ENCODE measurements at places on chromosomes 6 and 20.

GRCh38 chr20:59334651-59335300 lies 34.4 kb downstream of the EDN3 start:
- DNase-seq = no peak

GRCh38 chr20:40540166-40540565 lies 148.9 kb downstream of the MAFB start:
- no peak for DNase-seq

DNA sequence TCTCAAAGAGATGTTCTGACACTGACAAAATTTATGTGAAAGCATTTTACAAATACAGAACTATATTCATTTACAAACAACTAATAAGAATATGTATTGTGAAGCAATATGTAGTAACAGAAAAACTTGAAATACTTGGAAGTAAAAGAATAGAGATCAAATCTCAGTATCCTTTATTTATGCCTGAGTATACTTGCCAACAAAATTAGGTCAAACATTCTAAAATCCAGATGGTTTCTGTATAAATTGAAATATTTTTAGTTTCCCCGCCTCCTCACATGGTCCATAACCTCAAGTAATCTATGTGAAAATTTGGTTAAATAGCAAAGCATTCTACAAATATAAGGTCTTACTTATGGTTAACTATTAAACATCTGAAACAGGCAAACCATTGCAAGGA lies 545.4 kb downstream of the EYS start:
- DNase-seq = no peak

DNA sequence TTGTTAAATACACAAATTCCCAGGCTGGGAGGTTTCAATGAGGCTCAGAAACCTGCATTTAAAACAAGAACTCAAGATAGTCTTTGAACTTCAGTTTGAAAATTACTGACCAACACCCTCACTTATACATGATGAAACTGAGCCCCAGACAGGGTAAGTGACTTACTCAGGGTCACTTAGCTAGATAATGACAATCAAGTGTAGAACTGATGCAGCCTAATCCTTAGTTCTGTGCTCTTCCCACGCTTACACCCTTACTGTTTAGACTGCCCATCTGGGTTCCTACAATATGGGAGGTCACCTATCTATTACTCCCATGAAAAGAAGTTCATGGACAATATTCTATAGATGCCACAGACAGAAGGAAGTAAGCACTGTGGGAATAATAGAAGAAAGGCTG lies 24.5 kb upstream of the FAM135A start:
- no peak for DNase-seq

DNA sequence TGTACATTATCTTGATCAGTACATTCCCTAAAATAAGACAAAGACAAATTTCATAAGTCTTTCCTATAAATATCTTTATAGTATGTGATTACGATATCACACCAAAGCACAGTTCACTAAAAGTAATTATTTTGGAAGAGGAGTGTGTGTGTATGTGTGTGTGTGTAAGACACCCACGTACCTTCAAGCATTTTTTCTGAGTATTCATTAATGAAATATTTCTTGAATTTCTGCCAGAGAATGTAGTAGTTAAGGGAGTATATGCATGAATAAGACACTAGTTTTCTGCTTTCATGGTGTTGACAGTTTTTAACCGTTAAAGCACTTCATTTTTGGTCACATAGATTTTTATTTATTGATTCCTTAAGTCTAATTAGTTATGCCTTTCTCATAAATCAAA lies 36.8 kb downstream of the MANEA start:
- DNase-seq = no peak

- DNase-seq = no peak
Measured at GRCh38 chr6:35426074-35426473, 26.1 kb upstream of the FANCE start.
